Activated CD4-positive, alpha-beta T cell treated with anti-CD3 and anti-CD28 coated beads, Interleukin-2, Interleukin-4, amounts not matched to agents 100 ng/mL and 50 ng/mL, durations not matched to agents 16 hours and 8 hours (primary cell): ENCODE measurements at places on chromosomes 3 and 15.

DNA sequence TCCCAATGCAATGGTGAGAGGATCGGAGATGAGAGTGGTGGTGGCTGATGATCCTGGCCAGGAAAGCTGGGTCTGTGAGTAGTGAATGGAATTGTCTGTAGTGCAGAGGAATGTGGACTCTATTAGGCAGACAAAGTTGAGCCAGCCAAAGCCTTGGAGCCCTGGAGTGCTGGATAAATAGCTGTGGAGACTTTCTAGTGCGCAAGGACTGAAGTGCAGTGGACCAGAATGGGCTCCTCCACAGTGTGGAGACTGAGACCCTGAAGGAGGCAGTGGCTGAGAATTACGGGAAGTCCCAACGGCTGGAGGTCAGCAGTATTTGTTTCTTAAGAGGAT is 874 bp downstream of the ZNF662 start:
- no peak for DNase-seq

- DNase-seq: no peak
Measured at GRCh38 chr3:188571531-188572095, 417.7 kb downstream of the LPP start.

DNA sequence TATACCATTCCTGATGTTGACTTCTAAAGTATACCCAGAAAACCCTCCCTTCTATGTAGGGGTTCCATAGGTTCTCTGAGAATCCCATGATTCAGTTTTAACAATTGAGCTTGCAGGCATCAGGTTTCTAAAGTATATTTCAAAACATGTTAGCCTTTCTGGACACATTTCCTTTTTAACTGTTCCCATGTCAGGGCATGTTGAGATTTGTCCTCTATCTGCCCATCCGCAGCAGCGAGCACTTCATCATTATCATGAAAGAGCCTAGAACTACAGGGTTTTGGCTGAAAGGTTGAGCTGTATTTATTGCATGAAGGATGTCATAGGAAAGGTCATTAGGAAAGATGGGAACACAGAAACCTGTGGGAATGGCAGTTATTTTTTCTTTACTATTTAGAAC is 201.1 kb upstream of the BHLHE40 start:
- no peak for DNase-seq

- DNase-seq: peak; percentile 24
Measured at GRCh38 chr15:29058903-29059539, 173.2 kb downstream of the APBA2 start.

DNA sequence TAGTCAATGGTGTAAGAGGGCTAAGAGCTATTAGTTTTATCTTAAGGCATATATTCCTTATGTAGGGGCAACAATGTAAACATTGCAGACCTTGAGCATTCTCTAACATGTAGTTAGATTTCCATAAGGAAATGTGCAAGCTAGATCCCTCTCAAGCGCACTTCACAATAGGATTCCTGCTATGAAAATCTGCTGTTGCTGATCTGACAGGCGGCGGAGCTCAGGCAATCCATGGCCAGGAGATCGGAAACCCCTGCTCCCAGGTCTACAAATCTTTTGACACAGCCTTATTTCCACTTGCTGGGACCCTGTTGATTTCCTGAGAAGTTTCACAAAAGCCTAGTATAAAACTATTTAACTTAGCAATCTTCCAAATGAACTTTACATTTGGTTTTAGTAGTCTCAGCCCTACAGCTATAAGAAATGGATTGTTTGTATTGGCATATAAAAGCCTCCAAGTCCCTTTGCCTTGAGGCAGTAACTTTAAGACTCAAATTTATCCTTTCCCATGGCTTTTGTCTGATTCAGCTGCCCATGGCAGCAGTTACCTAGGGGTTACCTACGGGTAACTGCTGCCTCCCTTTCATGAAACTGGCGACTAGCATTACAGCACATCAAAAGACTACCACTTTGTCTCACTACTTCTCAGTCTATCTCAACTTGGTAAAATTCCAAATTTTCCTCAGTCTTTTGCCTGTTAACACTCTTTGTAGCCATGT is 22.7 kb downstream of the TRA2B start:
- DNase-seq: no peak

DNA sequence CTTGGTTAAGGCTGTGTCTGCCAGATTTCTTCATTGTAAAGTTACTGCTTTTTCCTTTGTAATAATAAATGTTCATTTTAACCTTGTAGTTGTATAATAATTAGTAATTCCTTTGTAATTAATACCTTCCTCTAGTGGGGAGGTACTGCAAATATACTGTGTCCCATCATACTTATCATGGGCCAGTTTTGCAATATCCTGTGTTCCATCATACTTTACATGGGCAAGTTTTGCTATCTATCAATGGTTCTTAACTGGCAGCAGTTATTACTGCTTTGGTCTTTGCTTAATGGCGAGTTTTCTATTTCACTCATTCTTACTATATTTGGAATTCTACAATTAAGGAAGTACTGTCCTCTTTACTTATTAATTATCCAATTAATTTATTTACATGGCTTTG is 10.6 kb downstream of the ATP2C1 start:
- DNase-seq: no peak
